Caki2 (cell line): ENCODE measurements at places on chromosomes 1 and 21.

DNA sequence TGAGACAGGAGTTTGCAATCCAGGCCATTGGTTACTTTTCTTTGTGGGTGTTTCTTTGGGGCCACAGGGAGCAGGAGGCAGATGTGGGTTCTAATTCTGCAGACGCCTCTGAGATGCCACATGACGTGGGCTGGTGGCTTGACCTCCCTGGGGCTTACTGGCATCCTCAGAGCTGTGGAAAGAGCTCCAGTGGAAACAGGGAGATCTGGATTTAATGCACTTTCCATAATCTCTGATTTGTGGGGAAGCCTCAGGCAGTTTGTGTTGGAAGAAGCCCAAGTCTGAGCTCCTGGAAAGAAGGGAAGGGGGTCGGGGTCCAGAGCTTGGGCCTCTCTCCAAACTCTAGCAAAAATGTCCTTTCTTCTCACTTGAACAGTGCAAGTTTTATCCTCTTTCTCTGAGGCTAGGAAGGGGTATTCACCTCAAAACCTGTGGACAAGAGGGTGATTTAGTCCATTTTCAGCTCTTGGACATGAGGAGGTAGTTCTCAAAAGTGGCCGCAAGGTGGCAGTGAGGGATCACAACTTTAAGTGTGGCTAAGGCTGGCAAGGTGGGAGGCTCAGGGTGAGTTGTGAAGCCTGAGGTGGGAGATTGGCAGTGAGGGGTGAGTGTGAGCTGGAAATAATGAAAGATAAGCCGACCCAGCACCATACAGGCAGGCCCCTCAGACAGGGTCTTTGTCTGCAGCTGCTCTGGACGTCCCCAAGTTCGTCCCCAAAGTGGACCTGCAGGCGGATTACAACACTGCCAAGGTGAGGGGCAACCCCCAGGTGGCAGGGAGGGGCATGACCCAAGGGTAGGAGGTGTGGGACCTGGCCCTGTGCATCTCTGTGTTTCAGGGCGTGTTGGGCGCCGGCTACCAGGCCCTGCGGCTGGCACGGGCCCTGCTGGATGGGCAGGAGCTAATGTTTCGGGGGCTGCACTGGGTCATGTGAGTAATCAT lies 9.2 kb downstream of the IKBKE start:
- DNase-seq = peak; percentile 56

- no peak for DNase-seq
Observed at GRCh38 chr21:44653123-44653522, 1.3 kb downstream of the KRTAP12-4 start.

- no peak for DNase-seq
Observed at GRCh38 chr1:145849356-145850160, 4.1 kb downstream of the NUDT17 start.

- no peak for DNase-seq
Observed at GRCh38 chr1:183417772-183418491, at the start of gene NMNAT2. NMNAT2 (minus strand) TSS chr1:183418380; CDS start chr1:183418267, 113 bp downstream.

DNA sequence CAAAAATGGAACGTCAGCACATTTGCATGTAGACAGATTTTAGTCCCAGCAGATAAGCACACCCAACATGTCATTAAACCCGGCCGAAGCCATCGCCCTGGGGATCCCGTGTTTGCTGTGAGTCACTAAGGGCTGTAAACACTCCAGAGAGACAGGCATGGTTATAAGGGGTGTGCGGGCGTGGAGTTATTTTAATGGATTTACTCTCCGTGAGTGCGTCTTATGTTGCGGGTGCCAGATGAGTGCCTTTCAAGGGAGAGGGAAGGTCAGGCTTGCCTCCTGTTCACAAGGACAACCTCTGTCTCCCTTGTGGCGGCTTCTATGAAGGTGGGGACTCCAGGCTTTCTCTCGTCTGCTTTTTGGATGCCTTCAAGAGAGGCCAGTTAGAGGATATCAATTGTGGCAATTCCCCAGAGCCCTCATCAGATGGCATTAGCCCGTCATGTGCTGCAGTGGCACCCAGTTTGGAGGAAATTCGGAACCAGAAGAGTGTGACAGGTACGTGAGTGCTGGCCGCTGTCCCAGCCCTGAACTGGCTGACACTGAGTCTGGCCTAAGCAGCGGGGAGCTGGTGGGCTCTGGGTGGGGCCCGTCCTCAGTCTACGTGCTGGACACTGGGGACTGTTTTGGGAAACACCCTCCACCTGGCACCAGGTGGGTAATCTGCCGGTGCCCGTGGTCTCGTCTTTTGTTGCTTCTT lies 223.8 kb upstream of the TMEM51 start:
- DNase-seq = peak; percentile 67
